ENCODE measurements at places on chromosomes 16 and 17. TPM values are rescaled to one million over a fixed set of nuclear protein-coding genes. Genes with fewer than 3 reads are reported as not detected.

GRCh38 chr16:58046936-58047335 lies 21.4 kb downstream of the MMP15 start:
- no peaks in the 10 kb centered on the region for H3K4me1 ChIP-seq
- no peak overlapping the region for H3K4me3 ChIP-seq
- no peak overlapping the region for H3K27ac ChIP-seq
- H3K36me3 ChIP-seq, result no peaks in the 10 kb centered on the region

The EFCAB3 gene
- not detected for total RNA-seq

DNA sequence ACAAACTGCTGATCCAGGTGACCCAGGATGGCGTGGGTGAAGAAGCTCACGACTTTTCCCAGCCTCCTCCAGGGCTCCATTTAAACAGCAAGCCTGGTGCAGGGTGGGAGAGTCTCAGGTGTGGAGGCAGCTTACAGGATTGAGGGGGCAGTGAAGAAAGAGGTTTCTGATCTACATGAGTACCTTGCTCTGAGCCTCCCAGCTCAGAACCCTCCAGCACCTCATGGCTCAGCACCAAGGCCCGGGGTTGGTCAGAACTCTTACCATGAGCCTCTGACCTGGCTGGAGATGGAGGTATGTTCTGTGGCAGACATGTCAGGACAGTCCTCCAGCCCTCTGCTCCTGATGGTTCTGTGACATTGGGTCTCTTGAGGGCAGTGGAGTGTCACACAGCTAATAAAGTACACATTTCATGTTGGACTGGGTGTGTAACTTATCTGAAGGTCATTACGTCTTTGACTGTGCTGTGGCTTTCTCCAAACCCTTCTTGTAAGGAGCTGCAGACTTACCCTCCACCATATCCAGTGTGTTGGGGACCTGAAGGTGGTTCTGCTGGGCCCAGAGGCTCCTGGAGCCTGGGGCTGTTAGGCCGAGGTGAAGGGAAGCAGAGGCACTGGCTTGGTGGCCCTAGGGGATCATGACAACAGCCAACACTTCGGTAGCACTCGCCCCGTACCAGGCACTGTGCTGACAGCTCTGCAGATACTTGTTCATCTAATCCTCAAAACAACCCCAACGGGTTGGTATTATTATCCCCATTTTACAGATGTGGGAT lies 3.8 kb upstream of the DCAF7 start:
- H3K4me1 ChIP-seq, result peaks cover 12% of the 10 kb centered on the region
- H3K27ac ChIP-seq, result no peak overlapping the region
- no peaks in the 10 kb centered on the region for H3K36me3 ChIP-seq
- DNase-seq, result no peak
- no peaks in the 10 kb centered on the region for H3K27me3 ChIP-seq
- no peak overlapping the region for H3K4me3 ChIP-seq

The GPRC5B gene
- 0.47 TPM for total RNA-seq

All from CD4-positive, alpha-beta T cell (primary cell).